ENCODE measurements at places on chromosomes 3 and 15.

GRCh38 chr3:66504850-66505641, 4.2 kb upstream of the LRIG1 start:
- no peak for DNase-seq

GRCh38 chr3:197593046-197593380, 37.2 kb upstream of the BDH1 start:
- no peak for DNase-seq

- DNase-seq = no peak
Measured at GRCh38 chr3:73080216-73080966, 18.9 kb downstream of the EBLN2 start.

DNA sequence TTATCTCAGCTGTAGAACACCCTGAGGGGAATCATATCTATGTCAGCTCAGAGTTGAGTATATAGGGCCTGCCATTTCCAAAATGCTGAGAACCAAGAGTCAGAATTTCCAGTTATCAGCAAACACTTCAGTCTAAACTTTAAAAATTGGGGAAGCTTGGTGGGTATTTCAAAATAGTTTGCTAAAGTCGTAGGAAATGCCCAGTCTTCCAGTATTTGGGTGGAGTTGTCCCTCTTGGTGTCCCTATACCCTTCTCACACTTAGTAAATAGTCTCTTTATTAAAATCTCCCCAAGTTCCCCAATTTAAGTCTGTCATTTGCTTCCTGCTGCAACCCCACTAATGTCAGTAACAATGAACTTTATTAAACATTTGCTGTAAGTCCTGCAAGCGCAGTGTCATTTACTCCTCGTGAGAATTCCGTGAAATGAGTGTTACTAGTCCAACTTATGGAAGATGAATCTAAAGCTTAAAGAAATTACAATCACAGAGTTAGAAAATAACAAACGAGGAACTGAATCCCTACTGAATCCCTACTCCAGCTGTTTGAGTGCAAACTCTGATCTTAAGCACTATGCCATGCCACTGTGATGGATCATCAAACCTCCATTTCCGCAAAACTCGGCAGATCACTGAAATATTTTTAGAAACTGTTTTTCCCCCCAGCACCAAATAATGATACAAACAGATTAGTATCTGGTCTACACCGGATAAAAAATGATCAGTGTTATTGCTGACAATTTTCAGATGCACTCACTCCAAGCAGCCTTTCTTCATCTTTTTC, 341.7 kb upstream of the PROK2 start:
- no peak for DNase-seq

DNA sequence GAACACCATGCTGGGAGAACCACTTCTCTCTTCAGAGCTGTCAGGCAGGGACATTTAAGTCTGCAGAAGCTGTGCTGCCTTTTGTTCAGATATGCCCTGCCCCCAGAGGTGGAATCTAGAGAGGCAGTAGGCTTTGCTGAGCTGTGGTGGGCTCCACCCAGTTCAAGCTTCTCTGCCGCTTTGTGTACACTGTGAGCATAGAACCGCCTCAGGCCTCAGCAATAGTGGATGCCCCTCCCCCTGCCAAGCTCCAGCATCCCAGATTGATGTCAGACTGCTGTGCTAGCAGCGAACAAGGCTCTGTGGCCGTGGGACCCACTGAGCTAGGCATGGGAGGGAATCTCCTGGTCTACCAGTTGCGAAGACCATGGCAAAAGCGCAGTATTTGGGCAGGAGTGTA, 121.6 kb downstream of the NFKBIZ start:
- DNase-seq = no peak

DNA sequence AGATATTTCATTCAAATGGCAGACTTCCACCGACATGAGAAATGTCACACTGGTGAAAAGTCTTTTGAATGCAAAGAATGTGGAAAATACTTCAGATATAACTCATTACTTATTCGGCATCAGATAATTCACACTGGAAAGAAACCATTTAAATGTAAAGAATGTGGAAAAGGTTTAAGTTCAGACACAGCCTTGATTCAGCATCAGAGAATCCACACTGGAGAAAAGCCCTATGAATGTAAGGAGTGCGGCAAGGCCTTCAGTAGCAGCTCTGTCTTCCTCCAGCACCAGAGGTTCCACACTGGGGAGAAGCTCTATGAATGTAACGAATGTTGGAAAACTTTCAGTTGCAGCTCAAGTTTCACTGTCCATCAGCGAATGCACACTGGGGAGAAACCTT, 8.6 kb upstream of the ZNF621 start:
- no peak for DNase-seq

DNA sequence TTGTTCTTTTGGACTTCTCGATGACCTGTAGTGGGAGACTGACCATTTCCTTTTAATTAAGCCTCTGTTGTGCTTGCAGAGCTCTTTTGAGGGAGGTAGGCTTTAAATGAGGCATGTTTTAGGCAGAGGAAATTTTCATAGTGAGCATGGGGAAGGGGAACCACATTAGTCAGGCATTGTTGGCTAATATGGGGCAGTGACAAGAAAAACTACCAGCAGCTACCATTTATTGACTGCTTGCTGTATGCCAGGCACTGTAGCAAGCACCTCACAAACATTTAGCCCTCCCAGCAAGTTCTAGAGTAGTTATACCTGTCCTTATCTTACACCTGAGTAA, 10.9 kb downstream of the ATG7 start:
- no peak for DNase-seq

DNA sequence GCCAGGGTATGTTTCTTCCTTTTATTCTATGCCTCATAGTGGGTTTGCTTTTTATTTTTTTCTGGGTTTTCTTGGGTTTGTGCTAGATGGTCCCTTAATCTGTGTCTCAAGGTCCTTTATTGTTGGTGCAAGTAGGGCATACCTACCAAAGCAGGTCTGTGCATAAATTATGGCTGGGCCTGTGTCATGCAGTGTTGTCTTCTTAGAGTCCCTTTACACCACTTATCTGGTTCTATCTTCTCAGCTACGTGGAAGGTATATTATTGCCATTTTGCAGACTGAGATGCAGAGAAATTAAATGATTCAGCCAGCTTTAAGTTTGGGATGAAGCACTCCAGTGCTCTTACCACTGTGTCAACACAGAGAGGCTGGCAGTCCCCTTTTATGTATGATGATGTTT, 293.5 kb upstream of the SOX2 start:
- no peak for DNase-seq

GRCh38 chr15:74201710-74202420, 722 bp downstream of the STRA6 start:
- no peak for DNase-seq

- no peak for DNase-seq
Measured at GRCh38 chr3:78979028-78979427, 788.8 kb downstream of the ROBO1 start.

GRCh38 chr3:23836536-23837230, 30.9 kb downstream of the UBE2E1 start:
- no peak for DNase-seq

- DNase-seq = peak; percentile 75
Measured at GRCh38 chr15:43777267-43777914, 625 bp upstream of the ELL3 start.

DNA sequence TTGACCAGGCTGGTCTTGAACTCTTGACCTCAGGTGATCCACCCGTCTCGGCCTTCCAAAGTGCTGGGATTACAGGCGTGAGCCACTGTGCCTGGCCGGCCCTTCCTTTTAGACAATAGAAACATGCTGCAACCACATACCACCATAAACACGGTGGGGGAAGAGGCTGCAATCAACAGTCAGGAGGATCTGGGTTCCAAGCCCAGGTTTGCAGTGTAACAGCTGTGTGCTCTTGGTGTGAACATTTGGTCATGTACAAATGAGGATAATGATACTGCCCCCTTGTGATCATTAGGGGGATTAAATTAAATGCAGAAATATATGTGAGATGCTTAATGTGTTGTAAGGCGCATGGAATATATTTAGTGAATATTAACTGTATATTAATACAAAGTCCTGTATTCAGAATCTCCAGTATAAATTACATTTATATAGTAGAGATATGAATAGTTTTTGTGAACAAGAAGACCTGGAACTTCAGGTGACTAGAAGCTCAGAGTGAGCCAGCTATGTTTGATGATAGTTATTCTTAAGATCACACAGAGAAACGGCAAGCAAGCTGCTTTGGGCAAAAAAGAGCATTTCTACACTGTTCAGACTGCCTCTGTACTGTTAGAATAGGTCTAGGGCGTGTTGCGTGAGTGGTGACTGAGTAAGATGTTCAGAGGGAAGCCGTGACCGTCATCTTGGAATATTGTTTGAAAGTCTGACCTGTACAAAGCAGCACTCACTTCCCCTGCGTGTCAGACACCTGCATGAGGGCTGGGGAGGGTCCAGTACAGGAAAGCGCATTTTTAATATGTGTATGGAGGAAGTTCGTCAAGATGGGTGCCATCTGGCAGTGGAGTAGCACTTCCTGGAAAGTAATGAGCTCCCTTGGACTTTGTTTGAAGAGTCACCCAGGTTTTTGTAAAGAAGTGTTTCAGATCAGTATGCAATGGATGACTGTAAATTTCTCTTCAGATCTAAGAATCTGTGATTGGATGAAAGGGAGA, 125.8 kb downstream of the PGPEP1L start:
- DNase-seq = no peak

DNA sequence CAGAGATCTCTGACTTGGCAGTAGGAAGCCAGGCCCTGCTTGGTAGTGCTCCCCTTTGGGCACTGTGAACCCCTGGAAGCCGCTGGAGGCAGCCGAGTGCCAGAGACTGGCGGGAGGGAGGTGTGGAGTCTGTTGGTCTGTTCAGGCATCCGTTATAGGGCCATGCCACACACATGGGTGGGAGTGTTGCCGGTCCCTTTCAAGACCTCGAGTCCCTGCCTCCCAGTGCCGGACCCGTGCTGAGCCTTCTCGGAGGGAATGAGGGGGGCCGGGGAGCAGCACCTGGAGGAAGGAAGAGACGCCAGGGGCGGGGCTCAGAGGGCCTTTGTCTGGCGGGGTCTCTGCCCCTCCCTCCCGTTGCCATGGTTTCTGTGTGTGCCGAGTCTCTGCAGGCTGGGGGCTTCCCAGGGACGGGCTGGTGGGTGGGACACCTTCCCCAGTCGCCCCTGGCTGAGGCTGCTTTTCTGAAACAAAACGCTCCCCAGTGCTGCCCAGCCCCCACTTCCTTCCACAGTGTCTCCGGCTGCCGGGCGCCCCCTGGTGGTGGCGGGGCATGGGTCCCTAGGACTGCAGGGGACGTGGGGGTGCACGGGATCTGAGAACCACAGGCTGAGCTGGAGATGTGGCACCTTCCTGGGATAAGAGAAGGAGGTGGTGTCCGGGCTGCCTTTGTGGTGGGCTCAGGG, 10.0 kb downstream of the GNAI2 start:
- peak; percentile 97 for DNase-seq

DNA sequence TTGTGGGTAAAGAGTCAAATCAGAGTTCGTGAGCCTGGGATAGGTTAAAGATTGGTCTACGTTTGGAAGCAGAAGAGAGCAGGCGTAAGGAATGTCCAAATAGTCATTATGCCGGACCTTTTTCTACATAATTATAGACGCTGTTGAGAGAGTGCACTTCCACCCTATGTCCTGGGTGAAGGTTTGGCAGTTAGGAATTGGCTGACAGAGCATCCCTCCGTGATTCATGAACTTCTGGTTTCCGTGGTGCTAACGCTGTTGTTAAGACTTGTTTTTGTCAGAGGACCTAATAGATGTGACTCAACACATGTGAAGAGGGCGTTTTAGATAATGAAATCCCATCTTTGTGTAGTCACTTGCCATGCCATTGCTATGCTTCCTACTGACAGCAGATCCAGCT, 1.1 kb downstream of the EAF1 start:
- no peak for DNase-seq

- peak; percentile 52 for DNase-seq
Measured at GRCh38 chr3:112676659-112677234, 35.8 kb upstream of the CCDC80 start.

- DNase-seq = no peak
Measured at GRCh38 chr15:56249092-56249491, 5.4 kb upstream of the RFX7 start.

DNA sequence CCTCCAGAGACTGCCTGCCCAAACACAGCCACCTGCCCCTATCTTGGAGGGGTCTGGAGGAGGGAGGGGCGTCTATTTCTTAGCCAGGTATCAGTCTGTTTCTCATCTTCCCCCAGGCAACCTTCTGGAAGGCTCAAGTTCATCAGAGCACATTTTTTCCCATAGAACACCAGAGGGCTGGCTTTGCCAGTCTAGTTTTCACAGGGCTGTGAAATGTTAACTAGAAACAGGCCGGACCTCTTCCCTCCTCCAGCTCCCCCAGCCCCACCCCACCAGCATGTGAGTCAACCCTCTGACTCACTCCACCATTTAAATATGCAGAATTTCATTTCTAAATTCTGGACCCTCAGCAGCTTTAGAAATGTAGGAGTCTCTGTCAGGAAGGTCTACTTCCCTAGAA, 66.9 kb downstream of the SLCO2A1 start:
- DNase-seq = no peak

DNA sequence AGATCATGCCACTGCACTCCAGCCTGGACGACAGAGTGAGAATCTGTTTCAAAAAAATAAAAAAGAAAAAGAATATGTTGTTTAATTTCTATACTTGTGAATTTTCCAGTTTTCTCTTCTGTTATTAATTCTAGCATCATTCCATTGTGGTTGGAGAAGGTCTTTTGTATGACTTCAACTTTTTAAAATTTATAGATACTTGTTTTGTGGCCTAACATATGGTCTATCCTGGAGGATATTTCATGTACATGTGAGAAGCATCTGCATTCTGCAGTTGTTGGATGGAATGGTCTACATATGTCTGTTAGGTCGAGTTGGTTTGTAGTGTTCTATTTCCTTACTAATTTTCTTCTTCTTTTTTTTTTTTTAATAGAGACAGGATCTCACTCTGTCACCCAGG, 35.6 kb downstream of the MAP1A start:
- DNase-seq = no peak
